Stimulated activated CD8-positive, alpha-beta memory T cell treated with anti-CD3 and anti-CD28 coated beads, Interleukin-4, amount 100 ng/mL, for 4 hours (primary cell): ENCODE measurements at places on chromosomes 5 and 9.

GRCh38 chr5:83955916-83956315 lies 235.3 kb upstream of the HAPLN1 start:
- no peak for DNase-seq

DNA sequence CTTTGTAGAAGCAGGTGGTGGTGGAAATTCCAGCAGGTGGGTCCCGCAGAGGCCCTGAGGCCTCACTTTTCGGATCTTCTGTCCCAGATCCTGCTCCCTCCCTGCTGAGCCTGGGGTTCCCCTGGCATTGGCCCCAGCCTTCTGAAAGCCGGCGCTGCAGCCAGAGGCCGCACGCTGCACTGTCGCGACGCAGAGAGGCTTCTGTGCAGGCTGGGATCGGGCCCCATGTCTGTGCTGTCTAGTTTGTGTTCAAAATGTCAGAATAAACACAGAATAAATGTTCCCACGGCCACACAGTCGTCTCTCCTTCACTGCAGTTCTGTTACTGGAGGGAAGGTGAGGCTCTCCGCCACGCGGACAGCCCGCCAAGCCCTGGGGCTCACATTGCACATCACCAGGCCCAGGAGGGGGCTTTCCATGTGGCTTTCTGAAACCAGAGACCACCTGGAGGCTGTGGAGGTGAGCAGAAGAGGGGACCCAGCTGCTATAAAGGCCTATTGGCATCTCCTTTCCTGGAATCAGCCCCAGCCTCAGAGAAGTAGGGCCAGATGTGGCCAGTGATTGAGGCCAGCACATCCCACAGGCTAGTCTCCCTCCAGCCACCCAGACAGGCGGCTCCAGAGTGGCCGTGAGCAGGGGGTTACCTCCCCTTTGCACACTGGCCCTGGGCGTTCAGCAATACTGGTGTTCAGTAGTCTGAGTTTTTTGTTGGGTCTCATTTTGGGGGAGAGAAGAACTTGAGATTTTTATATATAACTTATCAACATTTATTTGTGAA lies 46.5 kb downstream of the USP20 start:
- no peak for DNase-seq

DNA sequence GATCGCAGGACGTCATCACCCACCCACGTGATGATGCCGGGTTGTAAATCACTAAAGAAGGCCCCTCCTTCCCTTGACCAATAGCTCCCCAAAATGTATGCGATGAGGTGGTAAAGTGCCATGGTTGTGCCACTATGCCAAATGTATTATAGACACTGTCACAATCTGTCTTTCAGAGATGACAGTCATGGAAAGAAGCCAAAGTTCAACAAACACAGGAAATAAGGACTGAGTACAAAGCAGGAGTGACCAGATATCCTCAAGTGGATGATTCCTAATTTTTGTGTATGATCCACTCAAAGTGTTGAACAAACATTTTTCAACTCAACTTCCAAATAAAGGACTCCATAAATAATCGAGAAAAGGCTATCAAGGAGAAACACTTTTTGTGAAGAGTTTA lies 12.5 kb downstream of the GLIS3 start:
- DNase-seq: no peak

GRCh38 chr5:173325091-173325698 lies 3.0 kb downstream of the STC2 start:
- DNase-seq: no peak

GRCh38 chr5:17077440-17078233 lies 139.8 kb upstream of the BASP1 start:
- DNase-seq: no peak

DNA sequence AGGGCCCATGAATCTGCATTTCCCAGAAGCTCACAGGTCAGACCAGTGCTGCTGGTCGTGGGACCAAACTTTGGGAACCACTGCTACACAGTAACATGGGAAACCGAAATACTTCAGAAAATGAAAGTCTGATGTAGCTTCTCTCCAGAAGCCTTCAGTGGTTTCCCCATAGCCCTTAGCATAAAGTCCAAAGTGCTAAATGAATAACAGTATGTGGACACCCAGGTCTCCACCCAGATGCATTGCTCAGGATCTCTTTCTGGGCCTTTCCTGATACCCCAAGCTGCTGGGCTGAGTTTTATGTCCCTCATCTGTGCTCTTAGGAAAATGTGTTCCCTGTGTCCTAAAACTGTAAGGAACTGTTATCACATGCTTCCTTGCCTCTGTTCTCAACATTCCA lies 100.4 kb downstream of the NFIB start:
- DNase-seq: no peak

DNA sequence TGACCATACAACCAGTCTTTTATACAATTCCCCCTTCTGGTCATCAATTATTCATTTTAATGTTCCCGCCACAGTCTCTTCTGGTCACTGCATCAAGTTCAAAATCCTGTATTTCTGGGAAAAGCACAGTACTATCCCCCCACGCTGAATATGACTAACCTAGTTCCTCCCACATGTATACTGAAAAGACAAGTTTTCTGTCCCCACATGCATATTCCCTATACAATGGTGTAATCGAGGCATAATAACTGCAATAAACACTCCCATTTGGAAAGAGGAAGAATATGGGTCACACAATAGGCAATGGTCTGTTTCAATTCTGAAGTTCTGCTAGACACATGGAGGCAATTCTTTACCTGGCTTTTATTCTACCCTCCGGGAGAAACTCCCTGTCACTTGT lies 344.9 kb downstream of the EFNA5 start:
- no peak for DNase-seq

GRCh38 chr5:5195128-5195918 lies 55.2 kb downstream of the ADAMTS16 start:
- DNase-seq: no peak

DNA sequence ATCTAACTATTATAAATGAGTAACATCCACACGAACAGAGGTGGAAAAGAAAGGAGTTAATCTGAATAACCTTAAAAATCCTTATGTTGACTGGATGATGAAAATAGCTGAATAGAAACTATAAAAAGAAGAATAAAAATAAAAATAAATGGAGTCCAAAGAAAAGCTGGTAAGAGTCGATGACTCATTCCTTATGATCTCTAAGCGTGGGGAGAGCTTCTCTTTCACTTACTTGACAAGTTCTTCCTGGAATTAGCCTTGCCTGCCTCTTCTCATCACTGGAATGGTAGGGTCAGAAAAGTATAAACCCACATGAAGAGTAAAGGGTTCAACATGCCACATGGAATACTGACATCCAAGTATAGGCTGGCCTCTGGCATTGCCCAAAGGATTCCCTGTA lies 477.0 kb upstream of the RGMB start:
- DNase-seq: no peak

DNA sequence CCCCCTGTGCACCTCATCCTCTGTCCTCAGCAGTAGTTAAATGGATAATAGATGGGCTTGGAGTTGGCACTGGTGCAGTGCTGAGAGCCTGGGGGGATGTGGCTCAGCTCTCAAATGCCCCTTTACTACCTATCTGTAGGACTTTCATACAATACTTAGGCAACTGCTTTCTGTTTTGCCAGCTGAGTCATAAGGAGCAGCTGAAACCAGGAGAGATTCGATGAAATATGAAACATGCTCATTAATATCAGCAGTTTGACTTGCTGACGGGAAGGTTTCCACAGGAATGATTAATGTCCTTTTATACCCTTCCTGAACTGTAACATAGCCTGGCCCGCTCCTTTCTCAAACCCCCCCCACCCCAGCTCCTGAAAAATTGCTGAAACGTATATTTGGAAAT lies 142.6 kb downstream of the SAXO1 start:
- no peak for DNase-seq

DNA sequence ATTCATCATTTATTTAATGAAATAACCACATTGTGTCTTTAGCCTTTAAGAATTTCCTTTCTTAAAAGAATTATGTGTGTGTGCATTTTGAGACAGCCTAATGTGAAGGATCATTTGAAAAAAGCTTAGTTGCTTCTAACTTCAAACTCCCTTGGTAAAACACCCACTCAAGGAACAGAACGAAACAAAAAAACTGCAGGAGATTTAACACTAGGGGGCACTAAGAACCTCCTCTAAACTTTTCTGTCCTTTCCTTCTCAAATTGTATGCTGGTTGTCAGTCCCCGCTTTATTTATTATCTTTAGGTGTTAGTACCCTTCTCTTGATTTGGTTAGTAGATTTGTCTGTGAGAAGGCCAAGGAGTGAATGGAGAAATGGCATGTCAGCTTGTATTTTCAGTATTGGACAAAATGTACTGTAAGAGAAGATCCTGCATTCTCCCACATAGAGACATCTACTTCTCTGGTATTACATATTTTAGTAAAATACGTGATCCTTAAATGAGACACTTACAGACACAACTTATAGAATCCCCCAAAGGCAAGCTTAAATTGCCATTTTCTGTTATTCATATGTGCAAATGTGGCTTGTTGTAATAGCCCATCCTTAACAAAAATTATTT lies 229.7 kb downstream of the MRPS30 start:
- no peak for DNase-seq

DNA sequence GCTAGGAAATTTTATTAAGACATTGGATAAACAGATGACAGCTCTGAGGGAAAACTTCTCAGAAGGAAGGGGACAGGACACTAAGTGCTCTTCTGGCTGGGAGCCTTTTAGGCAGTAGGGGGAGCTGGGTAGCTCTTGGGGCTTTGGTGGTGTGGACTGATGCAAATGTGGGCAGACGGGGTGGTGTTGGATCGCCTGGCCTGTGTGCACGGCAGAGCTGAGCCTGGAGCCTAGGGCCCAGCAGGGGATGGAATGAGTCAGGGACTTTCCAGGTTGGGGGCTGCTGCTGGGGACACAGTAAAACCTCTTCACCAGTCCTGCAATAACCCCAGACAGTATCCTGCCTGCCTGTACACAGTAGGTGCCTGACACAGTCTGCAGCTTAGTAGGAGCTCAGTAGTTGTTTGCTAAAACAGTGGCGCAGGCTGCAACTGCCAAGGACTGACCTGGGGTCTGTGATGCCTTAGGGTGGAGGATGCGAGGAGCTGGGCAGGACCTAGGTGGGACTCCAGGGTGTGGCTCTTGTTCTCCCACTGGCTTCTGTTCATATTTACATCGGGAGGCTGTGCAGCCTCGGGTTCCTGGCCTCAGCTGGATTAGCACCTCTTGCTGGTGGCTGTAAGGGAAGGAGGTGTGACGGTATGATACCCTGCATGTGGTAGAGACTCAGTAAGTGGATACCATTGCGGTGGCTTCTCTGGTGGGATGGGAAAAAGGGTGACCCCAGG lies 83.8 kb downstream of the DAB2IP start:
- no peak for DNase-seq

- no peak for DNase-seq
Measured at GRCh38 chr9:134440636-134441226, 114.5 kb downstream of the RXRA start.

GRCh38 chr5:73454379-73455036 lies 5.9 kb upstream of the FOXD1 start:
- DNase-seq: no peak

GRCh38 chr5:78221964-78222451 lies 72.5 kb downstream of the AP3B1 start:
- DNase-seq: no peak

- no peak for DNase-seq
Measured at GRCh38 chr5:131021646-131022045, 143.4 kb downstream of the HINT1 start.

GRCh38 chr5:151233616-151234085 lies 9.8 kb upstream of the CCDC69 start:
- no peak for DNase-seq

- no peak for DNase-seq
Measured at GRCh38 chr5:140497897-140498296, 49.6 kb upstream of the EIF4EBP3 start.

- no peak for DNase-seq
Measured at GRCh38 chr9:112853882-112854585, 36.6 kb downstream of the SLC46A2 start.

DNA sequence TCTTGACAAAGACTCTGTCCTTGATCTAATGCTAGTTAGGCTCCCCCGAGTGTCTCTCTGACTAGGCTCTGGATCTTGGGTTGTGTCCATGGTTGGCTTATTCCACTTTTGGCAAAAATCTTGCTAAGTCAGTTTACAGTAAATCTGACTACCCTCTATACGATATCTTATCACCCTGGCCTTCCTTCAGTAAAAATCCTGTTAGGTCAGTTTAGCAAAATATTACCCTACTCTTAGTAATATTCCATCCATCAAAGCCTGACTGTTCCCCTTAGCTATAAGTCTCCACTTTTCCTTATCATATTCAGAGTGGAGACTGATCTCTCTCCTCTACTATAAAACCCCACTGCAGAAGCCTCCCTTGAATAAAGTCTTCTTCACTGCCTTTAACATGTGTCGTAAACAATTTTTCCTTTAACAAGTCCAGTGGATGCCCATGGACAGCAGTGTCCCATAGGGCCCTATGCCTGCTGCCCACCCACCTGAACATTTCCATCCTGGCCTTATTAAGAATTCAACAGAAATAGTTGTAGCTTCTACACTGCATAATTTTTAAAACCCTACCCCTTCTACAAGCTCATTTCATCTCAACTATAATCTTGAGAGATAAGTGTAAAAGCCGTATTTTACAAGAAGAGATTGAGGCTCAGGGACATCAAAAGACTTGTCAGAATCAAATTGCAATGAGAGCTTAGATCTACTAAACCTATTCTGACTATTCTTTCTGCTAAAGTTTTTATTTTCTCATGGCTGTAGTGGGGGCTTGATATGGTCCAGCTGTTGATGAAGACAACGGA lies 22.3 kb downstream of the MINAR2 start:
- DNase-seq: no peak

GRCh38 chr5:6674421-6674820 lies 38.8 kb upstream of the TENT4A start:
- DNase-seq: no peak

DNA sequence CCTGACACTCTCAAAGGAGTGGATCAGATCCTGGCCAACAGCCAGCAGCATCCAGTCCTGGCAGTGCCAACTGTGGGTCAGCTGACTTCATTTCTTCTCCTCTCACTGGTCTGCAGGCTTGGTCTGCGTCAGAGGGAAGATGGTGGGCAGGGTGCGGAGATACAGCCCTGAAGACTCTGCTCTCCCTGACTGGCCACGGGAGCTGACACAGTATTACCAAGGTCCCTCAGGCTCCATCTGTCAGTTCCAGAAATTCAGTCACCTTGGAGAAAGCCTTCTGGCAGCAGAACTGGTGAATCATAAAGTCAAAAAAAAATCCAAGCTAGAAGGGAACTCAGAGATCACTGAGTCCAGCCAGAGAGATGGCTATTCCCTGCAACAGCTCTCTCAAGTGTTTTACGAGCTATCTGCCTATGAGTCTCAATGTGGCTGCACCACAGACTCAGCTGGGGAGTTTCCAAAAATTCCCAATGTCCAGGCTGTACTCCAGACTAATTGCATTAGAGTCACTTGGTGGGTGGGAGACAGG lies 27.9 kb downstream of the C1QTNF2 start:
- no peak for DNase-seq

GRCh38 chr5:176578391-176578808 lies 29.3 kb downstream of the CDHR2 start:
- no peak for DNase-seq

DNA sequence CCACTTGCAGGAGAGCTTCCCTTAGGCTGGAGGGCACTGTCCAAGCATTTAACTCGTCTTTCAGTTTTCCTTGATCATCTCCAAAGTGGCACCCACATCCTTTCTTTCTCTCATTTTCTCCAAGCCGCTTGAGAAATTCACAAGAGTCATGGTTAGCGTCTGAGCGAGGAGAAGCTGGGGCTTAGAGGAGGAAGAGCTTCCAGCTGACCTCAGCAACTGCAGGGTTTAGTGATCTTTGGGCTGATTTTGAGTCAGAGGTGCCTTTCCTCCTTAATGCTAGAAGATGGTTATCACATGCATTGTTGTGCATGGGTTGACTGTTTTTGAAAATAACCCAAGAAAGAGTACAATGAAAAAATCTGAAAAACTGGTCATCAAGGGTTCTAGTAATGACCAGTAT lies 134.7 kb downstream of the GADD45G start:
- no peak for DNase-seq
